AG04450 (cell line): ENCODE measurements at places on chromosomes 3 and 15.

DNA sequence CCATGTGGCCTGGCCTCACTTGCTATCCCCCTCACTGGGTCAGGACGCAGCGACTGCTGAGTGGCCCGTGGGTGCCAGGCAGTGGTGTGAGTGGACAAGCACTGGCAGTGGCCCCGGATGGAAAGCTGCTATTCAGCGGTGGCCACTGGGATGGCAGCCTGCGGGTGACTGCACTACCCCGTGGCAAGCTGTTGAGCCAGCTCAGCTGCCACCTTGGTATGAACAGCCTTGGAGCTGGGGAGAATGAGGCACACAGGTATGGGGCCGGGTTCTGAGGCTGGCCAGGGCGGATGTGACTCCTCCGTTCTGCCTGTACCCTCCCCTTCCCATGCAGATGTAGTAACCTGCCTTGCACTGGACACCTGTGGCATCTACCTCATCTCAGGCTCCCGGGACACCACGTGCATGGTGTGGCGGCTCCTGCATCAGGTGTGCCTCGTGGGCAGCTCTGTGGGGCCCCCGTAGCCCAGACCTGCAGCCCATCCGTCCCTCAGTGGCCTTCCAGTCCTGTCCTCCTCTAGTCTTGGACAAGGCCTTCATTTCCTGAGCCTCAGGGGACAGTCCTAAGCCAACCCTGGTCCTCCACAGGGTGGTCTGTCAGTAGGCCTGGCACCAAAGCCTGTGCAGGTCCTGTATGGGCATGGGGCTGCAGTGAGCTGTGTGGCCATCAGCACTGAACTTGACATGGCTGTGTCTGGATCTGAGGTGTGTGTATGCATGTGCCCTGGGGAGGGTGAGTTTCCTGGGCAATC lies 28.2 kb downstream of the NBEAL2 start:
- no peak for DNase-seq

DNA sequence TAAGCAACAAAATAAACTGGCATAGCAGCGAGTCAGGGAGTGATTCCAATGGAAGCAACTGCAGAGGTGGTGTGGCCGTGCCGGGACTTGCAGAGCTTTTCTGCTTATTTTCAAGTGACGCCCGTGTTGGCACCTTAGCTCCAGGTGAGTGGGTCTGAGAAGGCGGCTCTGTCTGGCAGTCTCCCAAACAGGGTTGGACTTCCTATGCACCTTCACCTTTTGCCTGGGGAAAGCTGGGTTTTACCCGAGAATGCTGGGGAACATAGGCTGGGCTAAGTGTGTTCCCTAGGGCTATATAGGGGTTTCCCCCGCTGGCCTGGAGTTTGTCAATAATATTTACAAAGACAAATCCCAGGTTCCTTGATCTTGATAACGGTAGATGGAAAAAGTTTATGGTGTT lies 179.9 kb upstream of the TBL1XR1 start:
- no peak for DNase-seq

GRCh38 chr3:138206196-138206595 lies 19.1 kb downstream of the ARMC8 start:
- DNase-seq, result no peak

- no peak for DNase-seq
Measured at GRCh38 chr15:37599156-37599555, 335.3 kb upstream of the TMCO5A start.

GRCh38 chr3:140809316-140809715 lies 131.5 kb downstream of the TRIM42 start:
- DNase-seq, result no peak

GRCh38 chr3:133662278-133662651 lies 524 bp upstream of the TOPBP1 start:
- DNase-seq, result no peak

- no peak for DNase-seq
Measured at GRCh38 chr3:155339052-155339451, 45.6 kb upstream of the STRIT1 start.

- no peak for DNase-seq
Measured at GRCh38 chr3:55466526-55466925, 20.6 kb downstream of the WNT5A start.

GRCh38 chr3:122679882-122680474 lies 661 bp upstream of the PARP14 start:
- DNase-seq, result no peak

DNA sequence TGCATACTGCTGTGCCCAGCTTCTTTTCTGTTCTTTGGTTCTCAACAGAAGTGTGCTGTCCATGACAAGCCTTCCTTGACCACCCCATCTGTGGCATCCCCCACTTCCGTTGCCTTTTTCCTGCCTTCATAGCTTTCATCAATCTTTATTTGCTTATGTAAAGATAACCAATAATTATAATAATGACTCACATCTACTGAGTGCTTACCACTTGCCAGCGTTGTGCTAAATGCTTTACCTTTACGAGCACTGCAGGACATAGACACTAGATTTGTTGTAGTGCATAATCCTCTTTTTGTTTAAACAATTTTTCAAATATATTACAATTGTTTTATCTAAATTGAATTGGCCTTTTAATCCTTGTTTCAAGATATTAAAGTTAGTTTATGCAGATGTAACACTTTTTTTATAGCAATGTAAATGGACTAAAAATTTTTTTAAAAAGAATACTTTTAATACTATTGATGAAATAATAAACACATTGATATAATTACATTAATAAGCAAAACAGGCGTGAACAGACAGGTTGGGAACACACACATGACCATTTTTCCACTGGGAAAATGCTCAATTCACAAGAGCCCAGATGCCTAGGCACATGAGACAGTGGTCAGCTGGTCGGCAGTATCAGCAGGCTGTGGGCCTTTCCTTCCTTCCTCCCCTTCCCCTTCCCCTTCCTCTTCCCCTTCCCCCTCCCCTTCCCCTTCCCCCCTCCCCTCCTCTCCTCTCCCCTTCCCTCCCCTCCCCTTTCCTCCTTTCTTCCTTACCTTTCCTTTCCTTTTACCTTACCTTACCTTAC lies 42.5 kb downstream of the TRAK1 start:
- DNase-seq, result no peak

- no peak for DNase-seq
Measured at GRCh38 chr15:63050731-63051155, 8.2 kb downstream of the TPM1 start.

DNA sequence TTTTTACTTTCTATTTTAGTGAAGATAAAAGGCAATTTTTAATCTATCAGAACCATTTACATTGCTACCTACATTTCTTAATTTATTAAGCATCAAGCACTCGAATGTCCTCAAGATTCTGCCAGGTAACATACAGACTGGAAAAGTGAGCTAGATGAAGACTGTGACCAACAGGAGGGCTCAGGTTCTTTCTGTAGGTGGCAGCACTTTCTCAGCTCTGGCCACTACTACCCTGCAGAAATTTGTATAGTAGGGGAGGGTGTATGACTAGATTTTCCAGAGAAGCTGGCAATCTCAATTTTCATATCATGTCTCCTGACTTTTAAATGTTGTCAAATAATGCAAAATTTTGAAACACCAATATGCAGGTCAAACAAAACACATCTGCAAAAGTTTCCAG lies 165.0 kb upstream of the SUCLG2 start:
- DNase-seq, result no peak

GRCh38 chr3:60752809-60753208 lies 498.4 kb downstream of the FHIT start:
- no peak for DNase-seq

DNA sequence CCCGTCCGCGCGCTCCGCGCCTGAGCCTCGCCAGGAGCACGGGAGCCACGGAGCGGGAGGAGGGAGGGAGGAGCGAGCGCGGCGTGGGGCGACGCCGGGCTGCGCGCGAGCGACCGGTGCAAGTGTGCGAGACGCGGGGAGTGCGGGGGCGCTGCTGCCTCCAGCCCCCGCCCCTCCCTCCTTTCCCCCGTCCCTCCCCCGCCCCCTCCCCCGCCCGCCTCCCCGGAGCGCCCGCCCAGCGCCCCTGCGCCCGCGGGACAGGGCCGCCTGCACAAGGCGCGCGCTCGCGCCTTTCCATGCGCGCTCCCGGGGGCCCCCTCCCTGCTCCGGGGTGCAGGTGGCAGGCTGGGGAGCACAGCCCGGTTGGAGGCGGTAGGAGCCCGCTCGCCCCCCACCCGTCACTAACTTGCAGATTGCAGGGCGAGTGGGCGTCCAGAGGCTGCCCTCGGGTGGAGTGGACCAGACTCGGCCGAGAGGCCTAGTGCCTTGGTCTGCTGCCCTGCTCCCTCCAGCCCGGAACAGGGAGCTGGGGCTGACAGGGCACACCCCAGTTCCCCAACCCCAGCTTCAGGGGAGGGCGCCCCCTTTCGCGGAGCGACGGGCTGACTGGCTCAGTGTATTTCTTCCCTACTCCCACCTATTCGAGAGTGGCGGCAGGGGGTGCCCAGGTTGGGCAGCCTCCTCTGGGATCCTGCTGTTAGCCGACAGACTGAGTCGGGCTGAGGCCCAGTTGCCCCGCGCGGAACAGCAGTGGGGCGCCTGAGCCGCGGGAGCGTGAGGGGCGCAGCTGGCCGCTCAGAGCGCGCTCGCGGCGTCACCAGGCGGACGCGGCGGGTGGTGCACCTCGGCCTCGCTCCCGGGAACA lies at the start of gene WNT7A:
TSS of gene WNT7A (minus strand) at position 126 of the 865 bp plus-strand sequence. CDS start 255 bp downstream, outside the sequence.
- no peak for DNase-seq

DNA sequence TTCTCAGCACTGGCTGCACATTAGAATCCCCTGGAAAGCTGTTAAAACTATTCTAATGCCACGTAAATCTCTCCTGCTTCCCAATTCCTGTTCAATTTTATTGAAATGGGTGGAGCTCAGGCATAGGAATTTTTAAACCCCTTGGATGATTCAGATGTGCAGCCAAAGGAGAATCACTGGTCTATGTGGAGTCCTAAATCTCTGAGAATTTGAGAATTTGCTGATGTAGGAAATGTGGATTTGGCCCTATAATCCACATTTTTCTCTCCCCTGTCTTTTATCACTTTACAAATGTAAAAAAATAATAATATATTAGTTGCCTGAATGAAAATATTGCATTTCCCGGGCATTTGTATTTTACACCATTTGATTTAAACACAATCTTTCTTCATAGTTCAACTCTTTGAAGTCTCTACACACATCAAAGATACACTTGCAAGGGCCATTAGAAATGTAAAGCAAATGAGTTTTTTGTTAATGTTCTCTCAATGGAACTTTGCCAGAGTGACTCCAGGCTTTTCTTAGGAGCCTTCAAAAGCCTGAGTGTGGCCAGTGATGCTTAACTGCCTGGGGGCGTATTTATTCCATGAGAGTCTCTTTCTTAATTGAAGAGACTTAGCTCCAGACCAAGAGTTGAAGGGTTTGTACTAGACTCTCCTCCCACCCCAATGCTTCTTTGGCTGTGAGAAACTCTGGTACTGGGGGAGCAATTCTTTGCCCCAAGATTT lies 48.8 kb upstream of the PTX3 start:
- DNase-seq, result no peak

GRCh38 chr15:61169904-61170695 lies 59.0 kb downstream of the RORA start:
- DNase-seq, result no peak

GRCh38 chr3:42053476-42053875 lies 37.7 kb upstream of the TRAK1 start:
- DNase-seq, result no peak

DNA sequence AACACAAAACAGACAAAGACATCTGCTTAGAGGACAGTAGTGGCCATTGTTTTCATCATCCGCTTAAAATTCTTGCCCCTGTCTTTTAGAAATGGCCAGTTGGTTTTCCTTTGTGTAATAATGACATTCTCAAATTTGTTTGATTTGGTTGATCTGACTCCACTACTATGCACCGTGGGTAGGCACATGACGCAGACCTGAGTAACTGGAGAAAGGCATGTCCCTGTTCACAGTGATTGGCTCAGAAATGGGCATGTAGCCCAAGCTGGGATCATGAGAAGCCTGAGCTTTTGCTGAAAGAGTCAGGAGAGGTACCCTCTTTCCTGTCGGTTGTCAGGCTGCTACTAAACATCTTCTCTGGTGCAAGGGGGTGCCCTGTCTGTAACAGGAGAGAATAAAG lies 36.6 kb upstream of the MAGI1 start:
- DNase-seq, result peak; percentile 58
